GM23338 (cell line): ENCODE measurements at places on chromosomes 2 and 18. TPM values are rescaled to one million over a fixed set of nuclear protein-coding genes. Genes with fewer than 3 reads are reported as not detected.

Gene MFSD6
- polyA plus RNA-seq, result 2.3 and 3.1 TPM in 2 replicates

Gene PROM2
- polyA plus RNA-seq, result 1.1 and 2.1 TPM in 2 replicates

Gene APCDD1
- polyA plus RNA-seq, result 0.31 and 0.61 TPM in 2 replicates

Gene HOXD8
- not detected in 2 replicates for polyA plus RNA-seq

Gene EPG5
- polyA plus RNA-seq, result 3.9 and 4.1 TPM in 2 replicates

Gene SRBD1
- 27.4 and 29.3 TPM in 2 replicates for polyA plus RNA-seq

Gene REG1B
- polyA plus RNA-seq, result not detected in 2 replicates

Gene TMSB10
- polyA plus RNA-seq, result 2,942 and 3,166 TPM in 2 replicates

Gene CYRIA
- polyA plus RNA-seq, result 1.7 and 3.0 TPM in 2 replicates

Gene BUB1
- polyA plus RNA-seq, result 50.8 and 59.4 TPM in 2 replicates

Gene GALNT13
- 3.5 and 4.4 TPM in 2 replicates for polyA plus RNA-seq

Gene TMEM182
- polyA plus RNA-seq, result 2.9 and 5.2 TPM in 2 replicates

Gene SNRPD1
- polyA plus RNA-seq, result 660 and 700 TPM in 2 replicates

Gene TBR1
- polyA plus RNA-seq, result not detected in 2 replicates
